Retina (tissue), 1 donor: ENCODE measurements at places on chromosomes 13 and 19.
A peak's percentile ranks its signal among the peaks of the same experiment; 100 is the strongest.

GRCh38 chr19:33333642-33334041, 31.3 kb upstream of the CEBPA start:
- no peak for DNase-seq

DNA sequence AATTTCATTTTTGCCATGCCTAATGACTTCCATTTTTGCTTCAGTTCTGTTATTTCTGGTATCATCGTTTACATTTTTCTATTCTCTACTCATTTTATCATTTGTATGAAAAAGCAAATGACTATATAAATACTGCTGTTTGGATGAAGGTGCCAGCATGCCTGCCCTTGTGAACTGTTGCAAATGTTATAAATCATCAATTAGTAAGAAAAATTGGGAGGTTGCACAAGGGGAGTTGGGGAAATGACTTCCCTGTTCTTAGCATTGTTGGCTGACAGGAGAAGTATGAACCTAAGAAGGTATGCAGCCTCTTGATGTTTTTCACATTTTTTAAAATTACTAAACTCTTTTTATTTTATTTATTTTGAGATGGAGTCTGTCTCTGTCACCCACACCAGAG, 15.1 kb downstream of the SAFB start:
- DNase-seq: no peak

DNA sequence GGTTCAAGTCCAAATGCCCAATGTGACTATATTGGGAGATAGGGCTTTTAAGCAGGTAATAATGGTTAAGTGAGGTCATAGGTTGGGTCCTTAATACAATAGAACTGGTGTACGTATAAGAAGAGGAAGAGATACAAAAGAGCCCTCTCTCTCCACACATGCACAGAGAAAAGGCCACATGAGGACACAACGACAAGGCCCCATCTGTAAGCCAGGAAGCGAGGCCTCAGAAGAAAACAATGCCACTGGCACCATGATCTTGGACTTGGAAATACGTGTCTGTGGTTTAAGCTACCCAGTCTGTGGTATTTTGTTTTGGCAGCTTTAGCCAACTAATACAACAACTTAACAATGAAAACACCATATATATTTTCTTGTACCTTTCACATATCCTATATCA, 23.4 kb upstream of the RFC3 start:
- DNase-seq: no peak

GRCh38 chr19:1618157-1619093, 13.2 kb upstream of the UQCR11 start:
- no peak for DNase-seq

- DNase-seq: no peak
Measured at GRCh38 chr19:6738787-6739389, 592 bp upstream of the TRIP10 start.

- DNase-seq: peak; percentile 34
Measured at GRCh38 chr13:104632736-104633135, 1566.5 kb upstream of the SLC10A2 start.

- peak; percentile 82 for DNase-seq
Measured at GRCh38 chr19:49097453-49098288, 12.4 kb downstream of the SNRNP70 start.

GRCh38 chr19:24054044-24054935, 32.7 kb upstream of the ZNF254 start:
- DNase-seq: no peak

- no peak for DNase-seq
Measured at GRCh38 chr13:99859178-99860177, 112.1 kb downstream of the ZIC5 start.

GRCh38 chr13:79306650-79307049, 99.4 kb downstream of the RBM26 start:
- DNase-seq: no peak

DNA sequence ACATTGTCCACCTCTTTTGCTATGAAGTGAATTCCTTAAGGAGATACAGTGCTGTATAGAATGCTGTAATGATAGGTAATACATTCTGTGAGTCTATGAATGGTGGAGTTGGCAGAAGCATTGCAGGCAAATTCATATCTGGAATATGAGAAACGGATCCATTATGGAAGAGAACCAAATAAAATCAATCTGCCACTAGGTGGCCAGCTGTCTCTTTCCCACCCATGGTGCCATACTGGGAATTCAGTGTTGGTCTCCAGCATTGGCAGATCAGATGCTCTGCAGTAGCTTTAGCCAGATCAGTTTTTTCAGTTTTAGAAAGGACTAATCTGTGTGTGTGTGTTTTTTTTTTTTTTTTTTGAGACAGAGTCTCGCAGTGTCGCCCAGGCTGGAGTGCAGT, 27.6 kb downstream of the DNAJC3 start:
- DNase-seq: no peak

DNA sequence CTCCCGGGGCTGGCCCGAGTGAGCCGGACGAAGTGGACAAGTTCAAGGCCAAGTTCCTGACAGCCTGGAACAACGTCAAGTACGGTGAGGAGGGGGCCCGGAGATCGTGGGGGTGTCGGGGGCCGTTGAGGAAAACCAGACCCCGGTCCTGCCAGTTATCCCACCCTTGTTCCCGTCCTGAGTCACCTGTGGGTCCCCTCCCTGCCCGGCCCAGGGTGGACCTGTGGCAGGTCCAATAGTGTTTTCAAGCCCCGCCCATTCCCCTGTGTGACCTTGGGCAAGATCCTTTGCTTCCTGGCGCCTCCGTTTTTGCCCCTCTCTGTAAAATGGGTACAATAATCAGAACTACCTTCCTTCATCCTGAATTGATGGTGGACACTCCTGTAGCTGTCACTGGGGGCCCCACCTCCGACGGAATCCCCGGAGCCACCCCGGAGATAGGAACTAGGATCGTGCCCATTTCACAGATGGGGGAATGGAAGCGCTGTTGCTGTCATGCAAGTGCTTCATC, 593 bp downstream of the ATG4D start:
- no peak for DNase-seq

DNA sequence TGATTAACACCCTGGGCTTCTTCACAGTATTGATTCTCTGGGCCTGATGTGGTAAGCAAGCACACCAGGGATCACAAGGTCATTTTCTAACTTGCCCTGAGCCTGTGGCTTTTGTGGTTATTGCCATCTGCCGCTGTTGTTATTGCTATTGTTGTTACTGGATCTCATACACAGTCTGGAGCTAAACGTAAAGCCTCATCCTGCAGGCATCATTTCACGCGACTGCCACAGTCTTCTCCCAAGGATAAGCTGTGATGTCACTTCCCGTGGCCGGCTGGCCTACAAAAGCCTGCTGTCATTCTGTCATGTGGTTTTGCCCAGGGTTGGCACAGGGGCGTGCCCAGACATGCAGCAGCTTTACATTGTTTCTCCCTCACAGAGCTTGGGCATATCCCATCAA, 154.0 kb upstream of the GPR12 start:
- no peak for DNase-seq

DNA sequence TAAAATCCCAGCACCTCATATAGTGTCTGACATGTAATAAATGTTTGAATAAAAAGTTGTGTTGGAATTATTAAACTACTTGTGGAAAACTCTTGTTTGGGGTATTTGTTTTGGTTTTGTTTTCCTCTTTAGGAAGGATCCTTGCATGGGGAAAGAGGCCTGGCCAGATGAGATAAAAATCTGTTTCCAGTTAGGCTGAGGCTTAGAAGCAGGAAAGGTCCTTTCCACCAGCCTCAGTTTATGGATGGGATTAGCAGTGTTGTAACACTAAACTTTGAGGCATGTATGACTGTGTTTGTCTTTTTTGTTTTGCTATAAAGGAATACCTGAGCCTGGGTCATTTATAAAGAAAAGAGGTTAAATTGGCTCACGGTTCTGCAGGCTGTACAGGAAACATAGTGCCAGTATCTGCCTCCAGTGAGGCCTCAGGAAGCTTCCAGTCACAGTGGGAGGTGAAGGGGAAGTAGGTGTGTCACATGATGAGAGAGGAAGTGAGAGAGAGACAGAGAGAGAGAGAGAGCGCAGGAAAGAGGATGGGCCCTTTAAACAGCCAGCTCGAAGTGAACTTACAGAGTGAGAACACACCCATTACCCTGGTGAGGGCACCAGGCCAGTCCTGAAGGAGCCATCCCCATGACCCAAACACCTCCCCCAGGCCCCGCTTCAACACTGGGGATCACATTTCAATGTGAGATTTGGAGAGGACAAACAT, 21.6 kb downstream of the SPATA13 start:
- no peak for DNase-seq

DNA sequence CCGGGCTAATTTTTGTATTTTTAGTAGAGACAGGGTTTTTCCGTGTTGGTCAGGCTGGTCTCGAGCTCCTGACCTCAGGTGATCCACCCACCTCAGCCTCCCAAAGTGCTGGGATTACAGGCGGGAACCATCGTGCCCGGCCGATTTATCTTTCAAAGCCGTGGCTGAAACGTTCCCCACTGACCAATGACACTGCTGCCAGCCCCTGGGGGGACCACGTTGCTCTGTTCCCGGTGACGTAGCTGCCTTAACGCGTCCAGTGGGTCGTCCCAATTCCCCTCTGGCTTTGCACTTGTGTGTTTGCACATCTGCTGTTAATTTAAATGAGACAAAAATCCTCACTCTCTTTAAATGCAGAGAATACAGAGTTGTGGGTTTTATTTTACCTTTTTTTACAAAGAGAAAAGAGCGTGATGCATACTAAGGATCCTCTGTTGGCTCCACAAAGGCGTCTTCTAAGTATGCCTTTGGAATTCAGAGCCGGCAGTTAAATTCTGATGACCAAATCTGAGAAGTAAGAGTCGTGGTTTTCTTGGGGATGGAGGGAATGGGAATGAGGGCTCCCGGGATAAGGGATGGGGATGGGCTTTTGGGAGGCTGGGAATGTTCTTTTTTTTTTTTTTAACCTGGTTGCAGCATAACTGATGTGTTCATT, 18.6 kb upstream of the LMTK3 start:
- peak; percentile 18 for DNase-seq

DNA sequence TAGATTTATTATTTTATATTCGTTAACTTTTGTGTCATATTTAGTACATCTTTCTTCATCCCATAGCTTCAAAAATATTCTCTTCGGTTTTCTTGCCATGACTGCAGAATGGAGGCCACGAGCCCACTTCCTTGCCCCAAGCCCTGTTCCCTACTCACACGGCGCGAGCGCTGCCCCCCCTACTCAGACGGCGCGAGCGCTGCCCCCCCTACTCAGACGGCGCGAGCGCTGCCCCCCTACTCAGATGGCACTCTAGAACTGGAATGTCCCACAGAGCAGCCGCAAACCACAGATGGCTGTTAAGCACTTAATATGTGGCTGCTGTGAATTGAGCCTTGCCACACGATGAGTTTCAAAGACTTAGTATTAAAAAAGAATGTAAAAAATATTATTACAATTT, 102.2 kb upstream of the PEG3 start:
- DNase-seq: peak; percentile 56

GRCh38 chr13:60716313-60716712, 319.3 kb downstream of the TDRD3 start:
- DNase-seq: no peak

GRCh38 chr13:31029102-31029501, 96.6 kb downstream of the TEX26 start:
- DNase-seq: no peak

DNA sequence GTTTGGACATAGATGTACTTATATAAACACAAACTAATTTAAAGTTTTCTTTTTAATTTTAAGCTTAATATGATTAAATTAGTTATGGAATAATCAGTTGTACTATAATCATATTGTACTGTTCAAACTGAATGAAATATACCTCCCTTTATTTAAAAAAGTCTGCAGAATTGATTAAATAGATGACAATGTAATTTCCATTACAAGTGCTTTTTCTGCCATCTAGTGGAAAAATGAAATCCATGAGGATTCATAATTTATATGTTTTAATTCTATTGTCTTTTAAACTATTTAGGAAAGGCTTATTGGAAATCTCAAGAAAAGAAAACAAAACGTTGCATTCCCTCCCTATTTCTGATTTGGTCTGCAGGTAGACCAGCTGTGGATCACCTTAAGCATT, 30.9 kb downstream of the MZT1 start:
- DNase-seq: no peak

DNA sequence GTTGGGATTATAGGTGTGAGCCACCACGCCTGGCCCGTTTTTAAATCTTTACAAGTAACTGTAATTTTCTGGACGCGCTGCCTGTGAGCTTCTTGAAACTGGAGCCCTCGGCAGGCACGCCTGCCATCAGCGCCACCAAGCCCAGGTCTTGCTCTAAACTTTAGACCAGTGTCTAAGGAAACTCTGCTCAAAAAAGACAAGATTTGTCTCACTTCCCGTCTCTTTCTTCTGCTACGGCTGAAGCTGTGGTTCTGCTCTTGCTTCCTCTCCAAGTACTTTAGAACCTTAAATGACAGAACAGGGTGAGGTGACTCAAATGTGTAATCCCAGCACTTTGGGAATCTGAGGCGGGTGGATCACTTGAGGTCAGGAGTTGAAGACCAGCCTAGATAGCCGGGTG, 24.9 kb downstream of the RCN3 start:
- DNase-seq: no peak

DNA sequence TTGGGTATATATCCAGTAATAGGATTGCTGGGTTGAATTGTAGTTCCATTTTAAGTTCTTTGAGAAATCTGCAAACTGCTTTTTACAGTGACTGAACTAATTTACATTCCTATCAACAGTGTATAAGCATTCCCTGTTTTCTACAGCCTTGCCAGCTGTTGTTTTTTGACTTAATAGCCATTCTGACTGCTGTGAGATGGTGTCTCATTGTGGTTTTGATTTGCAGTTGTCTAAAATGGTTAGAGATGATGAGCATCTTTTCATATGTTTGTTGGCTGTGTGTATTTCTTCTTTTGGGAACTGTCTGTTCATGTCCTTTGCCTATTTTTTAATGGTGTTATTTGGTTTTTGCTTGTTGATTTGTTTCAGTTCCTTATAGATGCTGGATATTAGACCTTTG, 4.0 kb upstream of the ZNF222 start:
- DNase-seq: no peak

GRCh38 chr19:47503826-47504150, 11.1 kb downstream of the NAPA start:
- DNase-seq: no peak

- no peak for DNase-seq
Measured at GRCh38 chr13:83577183-83577582, 305.1 kb downstream of the SLITRK1 start.

GRCh38 chr13:59962343-59962742, 201.4 kb downstream of the DIAPH3 start:
- peak; percentile 19 for DNase-seq

DNA sequence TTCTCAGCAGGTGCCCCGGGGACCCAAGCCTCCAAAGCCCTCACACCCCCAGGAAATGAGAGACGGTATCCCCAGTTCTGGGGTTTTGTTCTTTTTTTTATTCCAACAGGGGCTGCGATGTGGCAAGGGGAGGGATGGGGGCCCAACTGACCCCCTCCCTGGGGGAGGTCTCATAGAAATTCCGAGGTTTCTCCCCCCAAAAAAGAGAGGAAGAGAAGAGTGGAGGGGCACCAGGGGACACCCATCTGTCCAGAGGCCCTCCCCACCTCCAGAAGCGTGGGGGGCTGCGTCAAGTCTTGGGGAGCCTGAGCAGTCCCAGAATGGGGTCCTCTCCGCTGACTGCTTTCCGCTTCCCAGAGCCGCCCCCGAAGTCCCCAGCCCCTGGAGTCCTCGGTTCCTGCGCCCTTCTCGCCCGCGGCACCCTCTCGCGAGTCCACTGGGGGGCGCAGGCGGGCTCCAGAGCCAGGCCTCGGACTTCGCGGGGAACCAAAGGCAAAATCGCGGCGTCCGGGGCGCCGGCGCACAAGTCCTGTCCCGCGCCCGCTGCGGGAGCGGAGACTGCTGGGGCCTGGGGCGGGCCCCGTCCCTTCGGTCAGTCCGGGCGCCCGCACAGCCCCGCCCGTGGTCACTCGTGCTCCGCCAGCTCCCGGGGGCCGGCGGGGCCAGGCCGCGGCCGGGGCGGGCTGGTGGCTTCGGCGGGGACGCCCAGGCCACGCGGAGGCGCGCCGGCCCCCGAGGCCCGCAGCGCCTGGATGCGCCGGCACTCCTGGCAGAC, 4.4 kb upstream of the ATP1A3 start:
- peak; percentile 81 for DNase-seq

- DNase-seq: no peak
Measured at GRCh38 chr19:30036154-30037129, 94.4 kb downstream of the URI1 start.
